ENCODE measurements at places on chromosomes 5 and 9.
A peak's percentile ranks its signal among the peaks of the same experiment; 100 is the strongest.

DNA sequence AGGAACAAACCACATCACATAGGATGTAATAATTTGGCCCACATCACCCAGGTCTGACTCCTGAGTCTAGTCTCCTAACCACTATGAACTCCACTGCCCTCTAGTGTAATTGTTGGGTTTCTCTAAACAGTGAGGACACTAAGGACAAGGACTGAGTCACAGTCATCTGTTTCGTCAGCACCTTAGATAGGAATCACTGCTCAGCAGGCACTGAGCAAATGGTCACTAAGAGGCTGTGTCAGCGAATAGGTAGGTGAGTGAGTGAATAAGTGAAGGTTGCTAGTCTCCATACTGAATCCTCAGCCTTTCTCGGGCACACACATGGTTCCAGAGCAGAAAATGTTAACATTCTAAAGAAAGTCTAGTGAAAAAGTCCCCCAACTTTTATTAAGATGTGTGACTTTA lies 278.6 kb downstream of the SPOCK1 start:
- peak; percentile 14 for DNase-seq

- no peak for DNase-seq
Observed at GRCh38 chr5:132474881-132475496, 15.6 kb downstream of the IRF1 start.

GRCh38 chr5:176388003-176388443 lies 375 bp downstream of the NOP16 start:
- DNase-seq, result no peak

DNA sequence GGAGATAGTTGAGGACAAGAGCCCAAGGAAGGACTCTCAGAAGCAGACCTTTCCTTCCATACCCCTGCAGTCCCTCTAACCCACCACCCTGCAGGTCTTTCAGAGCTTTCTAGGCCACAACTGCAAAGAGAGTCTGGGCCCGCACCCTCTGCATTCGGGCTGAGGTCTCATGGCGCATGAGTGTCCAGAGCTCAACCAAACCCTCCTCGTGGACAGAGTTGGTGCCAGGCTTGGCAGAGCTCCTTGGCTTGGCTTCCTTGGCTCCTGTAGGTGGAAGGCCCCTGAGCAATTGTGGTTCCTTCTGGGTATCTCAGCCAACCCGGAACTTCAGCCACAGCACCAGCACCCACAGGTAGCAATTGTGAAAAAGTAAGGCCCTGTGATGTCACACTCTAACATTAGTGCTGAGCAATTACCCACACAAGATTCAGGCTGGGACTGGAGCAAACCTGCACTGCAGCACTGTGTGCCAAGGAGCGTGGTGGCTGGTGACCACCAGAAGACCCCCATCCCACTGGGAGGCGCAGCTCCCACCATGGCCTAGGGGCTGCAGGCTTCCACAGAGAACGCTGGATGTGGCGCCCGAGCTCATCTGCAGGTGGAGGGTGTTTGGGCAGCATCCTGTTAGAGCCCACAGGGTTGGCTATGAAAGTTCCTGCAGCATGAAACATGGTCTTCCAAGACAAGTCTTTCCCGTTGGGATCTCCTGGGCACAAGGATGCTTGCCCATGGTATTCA lies 38.8 kb downstream of the FOXI1 start:
- DNase-seq, result no peak

GRCh38 chr9:131854334-131854733 lies 114.5 kb upstream of the RAPGEF1 start:
- DNase-seq, result peak; percentile 59

- DNase-seq, result no peak
Observed at GRCh38 chr5:166909040-166909439, 1382.4 kb upstream of the WWC1 start.

GRCh38 chr5:174608631-174609097 lies 115.7 kb upstream of the MSX2 start:
- DNase-seq, result peak; percentile 62

DNA sequence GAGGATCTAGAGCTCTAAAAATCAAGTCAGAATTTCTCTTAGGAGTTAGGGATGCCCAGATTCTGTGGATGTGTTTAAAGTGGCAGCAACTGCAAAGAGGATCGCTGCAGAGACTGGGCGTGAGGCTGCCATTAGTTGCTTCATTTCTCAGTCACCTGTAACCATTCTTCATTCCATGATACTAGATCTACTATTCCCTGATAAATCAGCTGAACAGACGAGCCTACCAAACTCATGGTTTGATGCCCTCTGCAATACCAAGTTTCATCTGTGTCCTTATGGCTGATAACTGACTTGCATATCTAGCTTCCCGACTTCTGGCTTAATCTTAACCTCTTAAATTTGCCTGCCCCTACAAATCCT lies 33.3 kb downstream of the UBE2R2 start:
- DNase-seq, result no peak

Measured in inflammatory macrophage (primary cell).